GM20000 (cell line): ENCODE measurements at places on chromosomes 3 and 15.

GRCh38 chr15:81098349-81098748, 35.7 kb upstream of the CFAP161 start:
- no peak for DNase-seq

GRCh38 chr3:20668411-20668810, 482.4 kb upstream of the SGO1 start:
- DNase-seq: no peak

DNA sequence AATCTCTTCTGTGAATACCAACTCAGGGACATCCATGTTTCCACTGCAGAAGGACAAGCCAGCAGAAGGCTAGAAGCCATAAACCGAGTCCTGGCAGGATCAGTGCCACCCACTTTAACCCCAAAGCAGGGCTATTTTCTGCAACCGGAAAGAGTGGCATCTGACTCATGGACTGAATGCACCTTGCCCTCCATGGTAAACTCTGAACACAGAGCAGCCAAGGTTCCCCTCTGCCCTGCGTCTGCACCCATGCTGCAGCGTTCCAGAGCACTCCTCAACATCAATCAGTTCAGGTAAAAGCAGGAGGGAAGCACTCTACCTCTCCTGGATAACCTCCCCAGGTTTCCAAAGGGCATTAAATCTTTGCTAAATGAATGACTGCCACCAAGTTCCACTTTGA, 801 bp upstream of the NGRN start:
- DNase-seq: no peak

- DNase-seq: no peak
Observed at GRCh38 chr3:52021489-52022268, 26.0 kb upstream of the RPL29 start.

DNA sequence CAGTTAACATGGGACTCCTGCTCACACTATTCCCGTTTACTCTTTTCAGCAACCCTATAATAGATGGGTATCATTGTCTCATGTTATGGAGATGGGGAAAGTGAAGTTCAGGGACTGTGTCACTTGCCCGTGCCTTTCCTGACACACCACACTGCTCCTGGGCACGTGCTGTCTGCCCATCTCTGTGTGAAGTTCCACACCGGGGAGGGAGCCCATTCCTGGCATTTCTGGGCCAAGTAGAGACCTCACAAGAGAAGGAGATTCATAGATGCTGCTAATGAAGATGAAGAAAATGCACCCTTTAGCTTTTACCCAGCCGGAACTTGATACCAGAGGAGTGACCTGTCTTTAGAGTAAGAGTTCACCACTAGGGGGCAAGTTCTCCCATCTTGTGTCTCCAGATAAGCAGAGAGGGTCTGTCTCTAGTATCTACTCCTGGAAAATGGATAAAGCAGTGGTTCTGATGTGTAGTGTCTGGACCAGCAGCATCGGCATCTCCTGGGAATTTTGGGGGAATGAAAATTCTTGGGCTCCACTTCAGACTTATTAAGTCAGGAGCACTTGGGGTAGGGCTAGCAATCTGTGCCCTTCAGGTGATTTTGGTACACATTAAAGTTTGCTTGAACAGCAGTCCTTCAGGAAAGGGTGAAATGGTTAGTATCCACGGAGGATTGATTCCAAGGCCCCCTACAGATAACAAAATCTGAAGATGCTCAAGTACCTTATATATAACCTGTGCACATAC, 2.0 kb upstream of the TOPBP1 start:
- DNase-seq: peak; percentile 81

- no peak for DNase-seq
Observed at GRCh38 chr3:12194209-12194608, 35.5 kb upstream of the TIMP4 start.

GRCh38 chr3:122681284-122681973, 790 bp downstream of the PARP14 start:
- no peak for DNase-seq

- no peak for DNase-seq
Observed at GRCh38 chr3:25695731-25696420, 31.2 kb upstream of the TOP2B start.

- DNase-seq: no peak
Observed at GRCh38 chr3:138443091-138443490, 8.7 kb downstream of the ESYT3 start.
